Panc1 (cell line): ENCODE measurements at places on chromosomes 11 and 22.

DNA sequence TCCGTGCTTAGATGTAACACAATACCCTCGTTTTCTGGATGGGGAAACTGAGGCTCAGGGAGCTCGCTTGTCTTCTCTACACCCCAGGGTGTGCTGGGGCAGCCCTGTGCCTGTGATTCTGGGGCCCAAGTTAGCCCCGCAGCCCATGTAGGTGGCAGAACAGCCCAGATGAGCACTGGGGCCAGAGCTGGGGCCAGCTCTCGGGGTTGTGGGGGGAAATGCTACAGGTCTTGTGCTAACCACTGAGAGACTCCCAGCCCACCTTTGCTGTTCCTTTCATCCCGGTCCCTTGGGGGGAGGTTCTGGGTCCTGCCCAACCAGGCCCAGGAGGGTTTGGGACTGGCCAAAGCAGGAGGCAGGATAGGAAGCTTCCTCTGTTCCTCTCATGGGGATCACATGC lies 13.5 kb downstream of the MYEOV start:
- no peak for DNase-seq

DNA sequence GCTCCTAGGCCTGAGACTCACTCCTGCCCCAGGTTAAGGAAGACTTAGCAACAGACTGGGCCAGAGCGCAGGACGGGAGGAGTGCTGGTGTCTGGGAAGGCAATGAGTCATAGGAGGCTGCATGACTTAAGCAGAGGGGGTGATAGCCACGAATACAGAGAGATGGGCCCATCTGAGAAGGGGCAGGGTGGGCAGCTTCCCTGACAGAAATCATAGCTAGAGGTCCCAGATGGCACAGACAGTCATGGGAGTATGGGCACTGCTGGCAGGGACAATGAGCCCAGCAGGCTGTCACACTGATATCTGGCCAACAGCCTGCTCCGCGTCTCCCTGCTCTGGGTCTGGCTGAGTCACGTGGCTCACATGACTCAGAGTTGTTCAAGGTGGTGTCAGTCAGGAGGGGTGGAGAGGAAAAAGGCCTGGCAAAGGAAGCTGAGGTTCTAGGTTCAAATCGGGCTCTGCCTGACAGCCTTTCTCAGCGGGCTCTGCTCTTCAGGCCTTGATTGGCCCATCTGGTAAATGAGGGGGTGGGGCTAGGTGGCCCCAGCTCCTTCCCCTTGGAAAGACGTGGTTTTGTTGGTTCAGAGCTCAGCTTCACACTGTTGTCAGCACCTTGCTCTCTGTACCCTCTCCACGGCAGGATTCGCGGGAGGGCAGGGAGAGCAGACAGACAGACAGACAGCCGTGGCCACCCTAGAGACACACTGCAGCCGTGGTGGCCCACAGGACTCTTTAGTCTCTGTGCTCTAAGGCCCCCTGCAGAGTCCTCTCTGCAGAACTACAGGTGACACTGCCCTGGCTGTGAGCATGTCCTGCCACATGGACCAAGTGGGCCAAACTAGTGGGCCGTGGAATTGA lies 47.8 kb downstream of the DBX1 start:
- peak; percentile 78 for DNase-seq

DNA sequence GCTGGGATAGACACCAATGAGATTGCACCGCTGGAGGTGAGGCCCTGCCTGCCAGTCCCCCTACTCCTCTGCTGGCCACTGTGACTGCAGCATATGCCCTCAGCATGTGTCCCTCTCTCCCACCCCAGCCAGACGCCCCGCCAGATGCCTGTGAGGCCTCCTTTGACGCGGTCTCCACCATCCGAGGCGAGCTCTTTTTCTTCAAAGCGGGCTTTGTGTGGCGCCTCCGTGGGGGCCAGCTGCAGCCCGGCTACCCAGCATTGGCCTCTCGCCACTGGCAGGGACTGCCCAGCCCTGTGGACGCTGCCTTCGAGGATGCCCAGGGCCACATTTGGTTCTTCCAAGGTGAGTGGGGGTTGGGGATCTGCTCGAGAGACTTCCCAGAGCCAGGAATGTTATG lies 5.7 kb upstream of the SMARCB1 start:
- DNase-seq: no peak

- no peak for DNase-seq
These were observed 2.8 kb downstream of the KCTD14 start for GRCh38 chr11:78020246-78020645.

DNA sequence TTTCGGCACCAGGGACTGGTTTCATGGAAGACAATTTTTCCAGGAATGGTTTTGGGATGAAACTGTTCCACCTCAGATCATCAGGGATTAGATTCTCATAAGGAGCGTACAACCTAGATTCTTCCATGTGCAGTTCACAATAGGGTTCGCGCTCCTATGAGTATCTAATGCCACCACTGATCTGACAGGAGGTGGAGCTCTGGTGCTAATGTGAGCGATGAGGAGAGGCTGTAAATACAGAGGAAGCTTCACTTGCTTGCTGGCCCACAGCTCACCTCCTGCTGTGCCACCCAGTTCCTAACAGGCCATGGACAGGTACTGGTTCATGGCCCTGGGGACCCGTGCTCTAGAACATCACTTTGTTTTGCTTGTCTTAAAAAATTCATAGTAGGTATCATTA lies 41.8 kb upstream of the AMPD3 start:
- peak; percentile 32 for DNase-seq
